ENCODE measurements at places on chromosomes 16 and 17.

- no peak for DNase-seq
Observed at GRCh38 chr16:79891458-79891857, 290.9 kb upstream of the MAF start.

GRCh38 chr17:35011671-35012216, 31.4 kb downstream of the LIG3 start:
- no peak for DNase-seq

GRCh38 chr17:69086641-69087040, 25.9 kb upstream of the ABCA9 start:
- DNase-seq, result no peak

DNA sequence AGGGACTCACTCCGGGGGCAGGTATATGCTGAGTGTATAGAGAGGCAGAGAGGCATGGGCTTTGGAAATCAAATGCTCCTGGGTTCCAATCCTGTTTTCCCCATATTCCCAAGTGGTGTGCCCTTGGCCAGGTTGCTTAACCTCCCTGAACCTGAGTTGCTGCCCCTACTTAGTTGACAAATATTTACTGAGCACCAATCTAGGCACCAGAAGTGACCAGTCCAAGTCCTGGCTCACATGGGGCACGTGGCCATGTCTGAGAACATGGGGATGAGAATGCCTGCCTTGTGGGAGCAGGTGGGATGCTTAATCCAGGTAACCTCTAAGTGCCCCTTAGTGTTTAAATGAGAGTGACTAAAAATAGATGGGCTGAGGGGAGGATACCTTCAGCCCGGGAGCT, 4.2 kb downstream of the SOCS3 start:
- no peak for DNase-seq

- no peak for DNase-seq
Observed at GRCh38 chr16:57859331-57859730, 57.0 kb upstream of the KIFC3 start.

DNA sequence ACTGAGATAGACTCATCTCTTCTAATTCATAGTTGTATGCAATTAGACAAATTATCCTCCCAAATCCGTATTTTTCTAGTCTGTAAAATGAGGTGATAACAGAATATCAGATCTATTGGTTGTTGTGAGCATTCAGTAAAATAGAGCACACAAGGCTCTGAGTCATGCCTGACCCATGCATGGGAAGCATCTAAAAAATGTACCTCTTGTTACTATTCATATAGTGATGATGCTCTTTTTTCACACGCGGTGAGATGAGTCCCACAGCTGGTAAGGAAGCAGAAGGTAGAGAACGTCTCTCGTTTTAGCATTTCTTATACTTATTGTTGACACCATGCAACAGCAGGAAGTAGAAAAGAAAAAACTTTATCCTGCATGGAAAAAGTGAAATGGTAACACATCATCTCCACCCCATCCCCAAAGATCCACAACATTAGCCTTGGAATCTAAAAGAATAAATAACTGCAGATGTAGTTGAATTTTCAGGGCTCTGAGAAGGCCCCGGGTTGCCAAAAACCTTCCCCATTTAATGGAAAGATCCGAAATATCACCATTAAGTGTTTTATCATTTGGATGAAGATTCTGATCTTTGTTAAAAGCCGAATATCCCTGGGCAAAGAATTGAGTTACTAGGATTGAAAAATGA, 215.6 kb downstream of the TMEM114 start:
- no peak for DNase-seq

DNA sequence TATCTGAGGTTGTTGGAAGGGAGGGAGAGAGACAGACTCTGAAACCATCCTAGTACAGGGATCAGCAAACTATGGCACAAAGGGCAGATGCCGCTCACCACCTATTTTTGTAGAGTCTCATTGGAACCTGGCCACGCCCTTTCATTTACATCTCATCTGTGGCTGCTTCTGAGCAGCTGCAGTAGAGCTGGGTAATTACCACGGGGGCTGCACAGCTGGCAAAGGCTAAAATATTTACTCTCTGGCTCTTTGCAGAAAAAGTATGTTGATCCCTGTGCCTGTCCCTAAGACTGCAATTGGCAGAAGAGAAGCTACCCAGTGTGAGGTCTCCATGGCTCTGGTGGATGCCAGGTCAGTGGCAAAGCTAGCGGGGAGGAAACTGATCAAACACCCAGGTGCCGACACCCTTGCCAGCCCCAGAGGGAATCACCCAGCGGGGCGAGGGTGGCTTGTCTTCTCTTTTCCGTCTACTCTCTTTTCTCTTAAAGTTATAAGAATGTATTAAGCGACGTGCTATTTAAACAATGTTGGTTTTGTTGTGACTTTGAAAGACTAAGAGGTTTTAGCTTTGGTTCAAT, 14.0 kb downstream of the CEP295NL start:
- no peak for DNase-seq

GRCh38 chr17:47720754-47721533, 12.1 kb upstream of the TBX21 start:
- peak; percentile 57 for DNase-seq

- no peak for DNase-seq
Observed at GRCh38 chr16:82630688-82631087, 3.9 kb downstream of the CDH13 start.

DNA sequence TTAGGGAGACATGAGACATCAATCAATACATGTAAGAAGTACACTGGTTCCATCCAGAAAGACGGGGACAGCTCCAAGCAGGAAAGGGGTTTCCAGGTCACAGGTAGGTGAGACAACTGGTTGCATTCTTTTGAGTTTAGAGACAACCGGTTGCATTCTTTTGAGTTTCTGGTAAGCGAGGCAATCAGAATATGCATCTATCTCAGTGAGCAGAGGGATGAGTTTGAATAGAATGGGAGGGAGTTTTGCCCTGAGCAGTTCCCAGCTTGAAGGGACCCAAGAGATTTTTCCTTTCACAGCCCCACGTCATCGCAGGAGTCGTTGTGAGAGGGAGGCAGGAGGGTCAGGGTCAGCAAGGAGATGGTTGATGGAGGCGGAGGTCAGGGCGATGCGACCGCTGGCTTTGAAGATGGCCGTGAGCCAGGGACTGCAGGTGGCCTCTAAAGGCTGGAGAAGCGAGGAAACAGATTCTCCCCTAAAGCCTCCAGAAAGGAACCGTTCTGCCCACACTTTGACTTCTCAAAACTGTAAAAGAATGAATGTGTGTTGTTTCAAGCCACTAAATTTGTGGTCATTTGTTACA, 36.5 kb downstream of the IRF8 start:
- no peak for DNase-seq

GRCh38 chr16:65421596-65421995, 299.7 kb upstream of the CDH11 start:
- DNase-seq, result no peak

GRCh38 chr16:11049396-11050059, 105.2 kb downstream of the CLEC16A start:
- DNase-seq, result no peak

GRCh38 chr17:80180192-80180591, 10.4 kb downstream of the CARD14 start:
- DNase-seq, result no peak

GRCh38 chr16:17273142-17273561, 197.6 kb downstream of the XYLT1 start:
- no peak for DNase-seq
